Astrocyte of the spinal cord (primary cell): ENCODE measurements at places on chromosomes 6 and 20.

DNA sequence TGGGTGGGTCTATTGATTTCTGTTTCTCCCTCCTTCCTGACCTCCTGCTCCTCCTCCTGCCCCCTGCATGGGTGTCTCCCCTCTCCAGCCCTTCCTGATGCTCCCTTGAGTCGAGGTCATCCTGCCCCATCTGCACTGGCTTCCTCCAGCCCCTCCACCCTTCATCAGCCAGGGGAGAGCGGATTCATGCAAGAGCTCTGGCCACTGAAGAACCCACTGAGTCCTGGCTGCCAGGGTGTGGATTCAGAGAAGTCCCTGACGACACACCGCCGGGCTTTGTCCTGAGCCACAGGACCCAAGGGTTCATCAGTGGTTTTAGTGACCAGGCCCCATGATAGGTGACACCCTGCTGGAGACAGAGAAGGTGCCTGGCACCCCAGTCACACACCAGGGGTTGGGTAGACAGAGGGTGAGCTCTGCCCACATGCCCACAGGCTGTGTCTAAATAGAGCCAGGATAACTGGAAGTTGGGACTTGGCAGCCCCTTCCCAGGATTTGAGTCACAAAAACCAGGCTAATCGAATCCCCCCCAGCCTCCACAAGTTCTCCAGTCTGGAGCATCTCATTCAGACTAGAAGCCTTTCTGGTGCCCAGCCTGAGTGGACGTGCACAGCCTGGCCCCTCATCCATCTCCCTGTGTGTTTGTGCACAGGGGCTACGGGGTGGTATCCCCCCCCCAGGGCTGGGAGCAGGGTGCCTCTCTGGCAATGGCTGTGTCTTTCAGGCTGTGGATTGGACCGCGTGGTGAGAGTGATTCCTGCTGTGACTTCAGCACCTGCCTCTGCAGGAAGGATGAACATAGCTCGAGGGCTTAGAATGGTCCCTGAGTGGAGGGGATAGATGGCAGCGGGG, 1.2 kb downstream of the GFRA4 start:
- no peak for DNase-seq

DNA sequence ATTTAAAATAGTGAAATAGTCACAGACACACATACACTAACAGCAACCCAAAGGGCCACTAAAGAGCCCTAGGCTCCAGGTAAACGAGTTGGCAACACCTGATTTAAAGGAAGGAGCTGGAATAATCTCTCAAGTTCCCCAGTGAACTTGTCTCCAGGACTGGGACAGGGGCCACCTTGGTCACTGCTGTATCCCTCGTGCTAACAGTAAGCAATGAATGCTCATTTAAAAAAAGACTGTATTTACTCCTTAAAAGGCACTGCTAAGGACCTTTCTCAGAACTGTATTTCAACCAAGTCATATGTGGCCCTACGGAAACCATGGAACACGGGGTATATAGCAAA, 1.3 kb downstream of the DIDO1 start:
- peak; percentile 16 for DNase-seq

- DNase-seq = no peak
Observed at GRCh38 chr6:49464691-49465090, 1.5 kb downstream of the CENPQ start.

DNA sequence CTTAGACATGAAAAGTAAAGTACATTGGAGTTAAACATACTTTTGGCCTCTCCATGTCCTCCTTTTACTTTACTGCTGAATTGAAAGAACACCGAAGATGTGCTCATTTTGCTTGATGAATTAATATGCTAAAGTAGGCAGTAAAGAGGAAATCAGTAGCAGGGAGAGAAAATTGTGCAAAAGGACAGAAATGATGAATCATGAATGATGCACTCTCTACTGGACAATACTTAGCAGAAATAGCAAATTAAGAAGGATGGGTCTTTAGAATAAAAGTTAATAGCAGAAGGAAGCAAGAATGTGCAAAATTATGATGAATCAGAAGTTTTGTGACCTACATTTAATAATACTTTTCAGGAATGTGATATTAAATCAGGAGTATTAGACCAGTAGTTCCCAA, 8.4 kb upstream of the SPINT3 start:
- DNase-seq = no peak

DNA sequence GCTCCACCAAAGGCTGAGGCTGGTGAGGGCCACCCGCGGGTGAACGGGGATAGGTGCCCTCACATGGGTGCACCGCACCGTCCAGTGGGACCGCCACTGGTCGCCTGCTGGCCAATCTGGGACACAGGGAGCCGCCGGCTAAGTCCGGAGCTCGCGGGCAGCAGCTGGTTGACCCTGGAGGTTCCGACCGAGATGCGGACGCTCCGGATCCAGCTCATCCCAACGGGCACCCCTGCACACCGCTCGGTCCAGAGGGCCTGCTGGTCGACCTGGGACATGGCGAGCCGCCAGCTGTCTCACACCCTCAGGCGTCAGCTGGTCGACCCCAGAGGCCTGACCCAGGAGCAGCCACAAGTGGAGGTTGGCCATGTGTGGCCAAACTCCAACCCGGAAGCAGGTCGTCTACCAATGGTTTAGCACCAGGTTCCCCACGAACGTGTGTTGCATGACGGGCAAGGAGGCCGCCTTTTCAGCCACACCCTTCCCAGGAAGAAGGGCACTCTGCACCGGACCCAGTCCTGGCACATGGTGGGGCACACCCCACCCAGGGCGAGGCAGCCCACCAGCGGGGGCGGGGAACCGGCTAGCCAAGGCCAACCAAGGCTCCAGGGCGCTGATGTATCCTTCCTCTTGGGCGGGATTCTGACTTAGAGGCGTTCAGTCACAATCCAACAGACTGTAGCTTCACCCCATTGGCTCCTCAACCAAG, 746.0 kb upstream of the DEFB115 start:
- no peak for DNase-seq

DNA sequence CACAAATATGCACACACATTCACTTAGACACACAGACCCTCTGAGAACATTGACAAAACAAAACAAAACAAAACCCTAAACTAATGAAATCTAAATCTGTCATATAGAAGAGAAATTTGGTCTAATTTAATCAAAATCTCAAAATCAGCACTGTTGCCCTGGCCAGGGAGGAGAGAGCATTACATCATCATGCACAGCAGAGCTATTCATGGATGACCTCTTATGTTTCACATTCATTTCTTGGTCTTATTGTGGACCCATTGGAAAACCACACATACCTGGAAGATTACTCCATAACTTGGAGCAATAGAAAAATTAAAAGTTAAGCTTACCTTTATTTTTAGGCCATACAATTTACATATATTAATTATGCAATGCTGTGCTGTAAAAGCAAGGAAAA, 1223.6 kb upstream of the GJE1 start:
- peak; percentile 49 for DNase-seq

GRCh38 chr6:22917344-22917743, 348.0 kb downstream of the HDGFL1 start:
- DNase-seq = no peak

DNA sequence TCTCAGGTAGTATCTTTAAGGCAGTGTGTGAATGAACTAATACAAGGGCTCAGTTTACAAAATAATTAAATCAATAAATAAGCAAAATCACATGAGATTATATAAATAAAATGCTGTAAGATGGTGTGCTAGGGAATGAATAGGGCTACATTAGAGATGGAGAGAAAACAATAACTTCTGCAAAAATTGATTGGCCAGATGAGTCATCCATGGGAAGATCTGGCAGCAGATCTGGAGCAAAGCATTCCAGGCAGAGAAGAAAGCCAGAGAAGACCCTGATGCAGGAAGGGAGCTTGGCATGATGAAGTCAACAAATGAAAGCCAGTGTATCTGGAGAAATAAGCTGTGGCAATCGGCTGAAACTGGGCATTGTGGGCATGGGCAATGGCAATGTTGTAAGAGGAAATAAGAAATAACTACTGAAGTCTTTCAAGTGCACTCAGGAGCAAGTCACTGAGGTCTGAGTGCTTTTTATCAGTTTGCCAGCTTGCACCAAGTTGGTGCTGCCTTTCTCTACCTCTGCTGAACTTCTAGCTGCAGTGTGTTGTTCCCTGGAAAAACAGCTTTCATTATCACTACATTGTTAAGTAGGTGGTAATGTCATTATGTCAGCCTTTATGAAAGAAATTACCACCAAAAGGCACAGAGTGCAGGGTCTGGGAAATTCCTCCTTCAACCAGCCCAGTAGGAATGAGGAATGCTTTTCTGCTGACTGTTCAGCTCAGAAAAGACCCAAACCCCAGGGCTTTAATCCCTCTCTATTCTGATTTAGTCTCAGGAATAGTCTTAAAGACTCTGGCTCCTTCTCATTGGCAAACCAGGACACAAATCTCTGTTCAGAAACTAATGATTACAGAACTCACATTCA, 231.6 kb downstream of the HTR1B start:
- peak; percentile 8 for DNase-seq

- DNase-seq = peak; percentile 77
Observed at GRCh38 chr6:2448826-2449571, 203.6 kb upstream of the GMDS start.

- no peak for DNase-seq
Observed at GRCh38 chr6:164928728-164929407, 380.5 kb downstream of the C6orf118 start.

- no peak for DNase-seq
Observed at GRCh38 chr20:64142590-64142989, 21.7 kb upstream of the MYT1 start.

DNA sequence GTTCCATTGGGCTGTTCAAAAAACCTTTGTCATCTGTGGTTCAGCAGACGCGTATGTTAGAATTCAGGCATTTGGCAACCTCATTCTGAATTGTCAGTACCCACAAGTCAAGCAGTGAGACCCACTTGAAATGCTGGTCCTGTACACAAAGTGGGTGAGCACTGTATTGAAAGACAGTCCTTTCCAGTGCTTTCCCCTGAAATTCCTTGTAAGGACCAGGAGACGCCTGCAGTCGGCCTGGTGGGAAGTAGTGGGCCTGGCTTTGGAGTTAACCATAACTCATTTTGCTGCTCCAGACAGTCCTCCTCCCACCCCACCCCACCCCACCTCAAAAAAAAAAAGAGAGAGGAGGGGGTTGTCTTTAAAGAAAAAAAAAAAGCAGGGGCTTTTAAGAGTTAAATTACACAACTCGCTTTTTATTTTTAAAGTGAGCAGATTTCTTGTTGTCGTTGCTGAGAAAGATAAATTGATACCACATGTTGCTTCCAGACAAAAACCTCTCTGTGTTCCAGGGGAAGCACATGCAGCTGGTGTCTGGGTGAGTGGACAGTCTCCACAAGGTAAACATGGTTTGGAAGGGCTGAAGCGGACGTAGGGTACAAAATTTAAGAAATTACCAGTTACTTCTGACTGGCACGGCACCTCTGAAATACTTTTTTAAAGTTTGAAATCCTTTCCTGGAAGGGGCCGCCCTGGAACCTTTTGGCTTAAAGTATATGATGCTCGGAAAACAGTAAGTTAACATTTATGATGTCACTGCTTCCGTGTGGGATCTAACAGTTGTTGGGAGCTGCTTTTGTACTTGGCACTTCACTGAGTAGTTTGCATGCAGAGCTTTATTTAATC, 95.3 kb downstream of the FOXO3 start:
- peak; percentile 87 for DNase-seq

DNA sequence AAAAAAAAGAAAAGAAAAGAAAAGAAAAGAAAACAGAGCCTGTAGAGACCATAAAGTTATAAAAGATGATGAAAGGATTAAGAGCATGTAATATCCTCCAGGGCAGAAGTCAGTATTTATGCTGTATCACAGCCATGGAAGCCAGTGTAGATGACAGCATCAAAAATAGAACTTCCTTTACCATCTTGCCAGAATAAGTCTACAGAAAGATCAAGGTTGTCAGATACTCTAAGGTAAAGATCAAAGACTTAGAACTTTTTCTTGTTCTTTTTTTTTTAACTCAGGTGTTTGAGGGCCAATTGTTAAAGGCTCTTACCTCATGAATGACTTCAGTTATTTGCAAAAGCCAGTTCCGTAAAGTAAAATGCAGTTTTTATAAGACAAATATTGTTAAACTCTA, 54.6 kb downstream of the ARHGAP18 start:
- DNase-seq = no peak

DNA sequence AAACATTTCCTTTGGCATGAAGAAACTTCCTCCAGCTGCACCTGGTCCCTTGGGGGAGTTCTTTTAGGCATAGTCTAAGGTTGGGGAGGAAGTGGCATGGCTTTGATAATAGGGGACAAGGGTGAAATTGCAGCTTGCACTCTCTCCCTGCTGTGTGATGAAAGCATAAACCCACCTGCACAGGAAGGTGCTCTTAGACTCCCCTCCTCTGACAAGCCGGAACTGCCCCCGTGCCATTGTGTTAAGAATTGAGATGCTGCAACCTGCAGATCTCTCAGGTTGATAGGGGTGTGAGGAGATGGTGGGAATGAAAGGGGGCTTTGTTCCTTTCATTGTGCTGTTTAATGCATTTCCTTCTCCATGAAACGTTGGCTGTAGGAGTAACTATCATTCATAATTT, 247.7 kb upstream of the RNF24 start:
- DNase-seq = no peak

- DNase-seq = peak; percentile 4
Observed at GRCh38 chr20:56202493-56203077, 45.9 kb upstream of the MC3R start.

- peak; percentile 73 for DNase-seq
Observed at GRCh38 chr20:47785854-47786764, 828 bp upstream of the SULF2 start.

GRCh38 chr20:57329608-57330221, at the start of gene SPO11:
Gene SPO11 (plus strand): TSS chr20:57329803. CDS start chr20:57329868, 65 bp downstream.
- DNase-seq = no peak

- DNase-seq = no peak
Observed at GRCh38 chr20:48864738-48865318, 37.0 kb upstream of the PREX1 start.

DNA sequence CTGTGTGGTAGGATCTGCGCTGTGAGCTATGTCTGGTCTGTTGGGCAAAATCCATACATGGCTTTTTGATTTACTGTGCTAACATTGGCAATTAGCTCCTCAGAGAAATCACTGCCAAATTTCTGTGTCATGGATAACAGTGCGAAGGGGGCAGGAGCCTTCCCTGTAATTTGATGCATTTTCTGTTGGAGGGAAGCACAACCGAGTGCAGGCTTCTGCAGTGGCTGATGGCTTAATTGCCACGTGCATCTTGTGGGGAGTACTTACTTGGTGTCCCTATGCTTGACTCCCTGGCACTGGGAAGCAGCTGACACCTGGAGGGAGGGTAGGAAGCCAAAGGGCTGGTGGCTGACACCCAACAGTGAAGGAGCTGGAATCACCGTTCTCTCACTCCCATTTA, 99.3 kb upstream of the PROKR2 start:
- no peak for DNase-seq
